ENCODE measurements at places on chromosomes 6 and 20. TPM values are rescaled to one million over a fixed set of nuclear protein-coding genes. Genes with fewer than 3 reads are reported as not detected.

Gene RBPJL
- total RNA-seq, result not detected

Gene UNC5CL
- total RNA-seq, result 0.46 TPM

Gene CDSN
- 0.50 TPM for total RNA-seq

Gene DOK5
- total RNA-seq, result 1.2 TPM

Gene MOXD1
- total RNA-seq, result 5.5 TPM

Gene AK9
- 22.0 TPM for total RNA-seq

Gene TBXT
- total RNA-seq, result not detected

Gene FAM209B
- 7.6 TPM for total RNA-seq

Gene SPTLC3
- 24.5 TPM for total RNA-seq

Gene HS3ST5
- total RNA-seq, result 0.34 TPM

GRCh38 chr6:19998541-19998940, 161.4 kb downstream of the ID4 start:
- no peaks in the 10 kb centered on the region for H3K27me3 ChIP-seq
- no peaks in the 10 kb centered on the region for H3K36me3 ChIP-seq
- no peak overlapping the region for H3K4me3 ChIP-seq
- no peaks in the 10 kb centered on the region for H3K4me1 ChIP-seq

DNA sequence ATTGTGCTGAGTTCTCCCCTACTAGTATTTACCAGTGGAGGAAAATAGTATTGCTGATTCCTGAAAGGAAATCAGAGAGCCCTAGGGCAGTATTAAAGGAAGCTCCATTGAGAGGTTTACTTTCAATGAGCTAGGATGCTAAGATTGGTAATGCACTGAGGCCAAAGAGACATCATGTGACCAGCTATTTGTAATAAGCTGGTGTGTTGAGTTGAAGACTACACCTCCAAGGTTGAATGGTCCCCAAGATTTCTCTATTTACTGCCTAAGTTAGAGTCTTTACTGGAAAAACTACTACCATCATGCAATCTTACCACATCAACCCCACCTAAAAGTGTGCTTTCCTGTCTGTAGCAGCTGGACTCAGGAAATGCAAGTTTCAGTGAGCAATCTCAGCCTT, 151.5 kb upstream of the GJE1 start:
- H3K4me1 ChIP-seq, result no peaks in the 10 kb centered on the region
- no peak for DNase-seq
- H3K4me3 ChIP-seq, result no peak overlapping the region
- no peak overlapping the region for H3K27ac ChIP-seq

GRCh38 chr6:83976871-83977270, 56.7 kb upstream of the MRAP2 start:
- H3K4me3 ChIP-seq, result no peak overlapping the region
- no peaks in the 10 kb centered on the region for H3K36me3 ChIP-seq
- peak overlapping the region; percentile 57 for H3K27ac ChIP-seq
- no peaks in the 10 kb centered on the region for H3K4me1 ChIP-seq

DNA sequence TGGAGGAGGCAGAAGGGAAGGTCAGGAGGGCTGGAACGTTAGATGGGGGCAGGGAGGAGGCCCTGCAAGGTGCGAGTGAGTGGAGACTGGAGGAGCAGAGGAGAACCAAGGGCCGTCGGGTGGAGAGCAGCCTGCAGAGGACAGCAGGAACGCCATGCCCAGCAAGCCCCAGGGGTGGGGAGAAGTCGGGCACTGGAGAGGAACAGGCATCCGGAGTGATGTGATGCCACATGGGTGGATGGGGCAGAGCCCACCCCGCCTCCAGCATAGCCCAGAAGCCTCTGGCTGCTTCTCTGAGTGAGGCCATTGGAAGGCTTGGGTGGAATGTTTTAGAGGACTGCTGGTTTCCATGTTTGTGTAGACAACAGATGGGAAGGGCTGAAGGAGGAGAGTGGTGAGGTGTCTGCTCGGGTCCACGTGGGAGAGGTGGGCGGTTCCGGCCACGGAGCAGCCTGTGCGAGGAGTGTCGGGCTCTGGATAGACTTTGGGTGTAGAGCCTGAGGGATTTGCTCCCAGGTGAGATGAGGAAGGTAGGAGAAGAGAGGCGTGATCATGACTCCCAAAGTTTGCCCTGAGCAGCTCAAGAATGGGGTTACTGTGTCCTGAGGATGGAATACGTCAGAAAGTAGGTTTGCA, 221.4 kb downstream of the SMOC2 start:
- no peaks in the 10 kb centered on the region for H3K27me3 ChIP-seq
- no peak overlapping the region for H3K27ac ChIP-seq
- no peaks in the 10 kb centered on the region for H3K4me1 ChIP-seq
- H3K4me3 ChIP-seq, result no peak overlapping the region

DNA sequence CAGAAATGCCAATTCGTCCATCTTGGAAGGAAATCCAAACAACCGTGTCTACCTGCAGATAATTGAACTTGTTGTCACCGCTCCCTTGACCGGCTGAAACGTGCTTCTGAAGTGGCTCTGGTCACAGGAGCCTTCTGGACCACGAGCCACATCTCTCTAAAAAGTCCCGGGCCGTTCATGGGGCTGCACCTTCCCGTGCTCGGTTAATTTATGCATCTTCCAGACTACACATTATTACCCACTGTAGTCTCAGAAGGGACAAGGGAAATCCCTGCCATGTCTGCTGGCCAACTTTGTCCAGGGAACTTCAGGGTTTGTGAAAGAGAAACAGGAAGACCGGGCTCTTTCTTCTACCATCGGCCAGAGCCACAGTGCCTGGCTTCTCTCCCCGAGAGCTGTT, 63.4 kb upstream of the MPC1 start:
- H3K27ac ChIP-seq, result no peak overlapping the region
- H3K36me3 ChIP-seq, result no peaks in the 10 kb centered on the region
- DNase-seq, result no peak
- no peak overlapping the region for H3K4me3 ChIP-seq
- H3K27me3 ChIP-seq, result no peaks in the 10 kb centered on the region
- no peaks in the 10 kb centered on the region for H3K4me1 ChIP-seq

GRCh38 chr6:39889229-39889628, 45.0 kb downstream of the MOCS1 start:
- H3K4me1 ChIP-seq, result no peaks in the 10 kb centered on the region
- DNase-seq, result no peak
- no peak overlapping the region for H3K4me3 ChIP-seq

GRCh38 chr6:139313784-139314545, 22.2 kb upstream of the TXLNB start:
- H3K27ac ChIP-seq, result no peak overlapping the region
- H3K36me3 ChIP-seq, result no peaks in the 10 kb centered on the region
- H3K4me1 ChIP-seq, result no peaks in the 10 kb centered on the region
- no peak for DNase-seq
- H3K27me3 ChIP-seq, result no peaks in the 10 kb centered on the region
- no peak overlapping the region for H3K4me3 ChIP-seq

GRCh38 chr6:33075208-33075567, 602 bp upstream of the HLA-DPB1 start:
- H3K27ac ChIP-seq, result no peak overlapping the region
- no peaks in the 10 kb centered on the region for H3K27me3 ChIP-seq
- no peaks in the 10 kb centered on the region for H3K36me3 ChIP-seq
- no peak for DNase-seq
- H3K4me1 ChIP-seq, result no peaks in the 10 kb centered on the region

- H3K27me3 ChIP-seq, result no peaks in the 10 kb centered on the region
- no peak for DNase-seq
- no peak overlapping the region for H3K4me3 ChIP-seq
- H3K36me3 ChIP-seq, result no peaks in the 10 kb centered on the region
These were observed 614.5 kb downstream of the PHF3 start for GRCh38 chr6:64250126-64250525.

DNA sequence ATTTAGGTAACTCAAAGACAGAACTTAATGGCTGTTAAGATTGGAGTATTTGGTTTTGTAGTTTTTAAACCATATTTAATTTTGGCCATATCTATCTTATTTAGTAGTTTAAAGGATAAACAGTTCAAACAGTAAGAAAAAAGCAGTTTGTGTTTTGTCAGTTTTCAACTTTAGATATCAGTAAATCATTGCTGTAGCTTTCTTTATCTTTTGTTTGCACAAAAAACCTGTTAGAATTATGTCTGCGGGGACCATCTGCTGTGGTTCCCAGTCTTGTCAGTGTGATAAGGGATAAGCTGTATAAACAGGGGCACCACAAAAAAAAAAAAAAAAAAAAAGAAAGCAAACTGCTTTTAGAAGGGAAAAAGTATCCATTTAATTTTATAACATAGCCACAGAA, 40.9 kb downstream of the CDKAL1 start:
- no peaks in the 10 kb centered on the region for H3K27me3 ChIP-seq
- H3K4me3 ChIP-seq, result no peak overlapping the region
- no peak overlapping the region for H3K27ac ChIP-seq
- no peaks in the 10 kb centered on the region for H3K4me1 ChIP-seq

GRCh38 chr6:387293-387741, 4.2 kb upstream of the IRF4 start:
- no peak overlapping the region for H3K27ac ChIP-seq
- H3K36me3 ChIP-seq, result no peaks in the 10 kb centered on the region
- peaks cover 29% of the 10 kb centered on the region for H3K27me3 ChIP-seq
- no peak overlapping the region for H3K4me3 ChIP-seq

DNA sequence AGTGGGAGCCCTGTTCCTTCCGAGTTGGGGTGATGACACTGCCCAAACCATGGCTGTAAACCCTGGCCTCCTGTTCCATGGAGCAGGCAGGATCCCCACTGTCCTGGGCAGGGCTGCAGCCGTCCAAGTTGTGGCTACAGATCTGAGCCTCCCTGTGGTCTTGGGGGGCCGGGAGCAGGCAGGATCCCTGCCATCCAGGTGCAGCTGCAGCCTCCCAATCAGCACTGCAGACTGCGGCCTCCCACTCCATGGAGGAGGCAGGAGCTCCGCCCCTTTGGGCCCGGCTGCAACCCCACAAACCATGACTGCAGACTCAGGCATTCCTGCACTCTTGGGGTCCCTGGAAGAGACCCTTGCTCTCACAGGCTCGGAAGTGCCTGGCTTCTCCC, 872.1 kb upstream of the GJE1 start:
- no peaks in the 10 kb centered on the region for H3K36me3 ChIP-seq
- no peaks in the 10 kb centered on the region for H3K4me1 ChIP-seq
- no peaks in the 10 kb centered on the region for H3K27me3 ChIP-seq
- H3K27ac ChIP-seq, result no peak overlapping the region
- no peak overlapping the region for H3K4me3 ChIP-seq

GRCh38 chr6:37572334-37572733, 72.6 kb upstream of the CCDC167 start:
- H3K27me3 ChIP-seq, result no peaks in the 10 kb centered on the region
- no peak overlapping the region for H3K27ac ChIP-seq
- no peak for DNase-seq

DNA sequence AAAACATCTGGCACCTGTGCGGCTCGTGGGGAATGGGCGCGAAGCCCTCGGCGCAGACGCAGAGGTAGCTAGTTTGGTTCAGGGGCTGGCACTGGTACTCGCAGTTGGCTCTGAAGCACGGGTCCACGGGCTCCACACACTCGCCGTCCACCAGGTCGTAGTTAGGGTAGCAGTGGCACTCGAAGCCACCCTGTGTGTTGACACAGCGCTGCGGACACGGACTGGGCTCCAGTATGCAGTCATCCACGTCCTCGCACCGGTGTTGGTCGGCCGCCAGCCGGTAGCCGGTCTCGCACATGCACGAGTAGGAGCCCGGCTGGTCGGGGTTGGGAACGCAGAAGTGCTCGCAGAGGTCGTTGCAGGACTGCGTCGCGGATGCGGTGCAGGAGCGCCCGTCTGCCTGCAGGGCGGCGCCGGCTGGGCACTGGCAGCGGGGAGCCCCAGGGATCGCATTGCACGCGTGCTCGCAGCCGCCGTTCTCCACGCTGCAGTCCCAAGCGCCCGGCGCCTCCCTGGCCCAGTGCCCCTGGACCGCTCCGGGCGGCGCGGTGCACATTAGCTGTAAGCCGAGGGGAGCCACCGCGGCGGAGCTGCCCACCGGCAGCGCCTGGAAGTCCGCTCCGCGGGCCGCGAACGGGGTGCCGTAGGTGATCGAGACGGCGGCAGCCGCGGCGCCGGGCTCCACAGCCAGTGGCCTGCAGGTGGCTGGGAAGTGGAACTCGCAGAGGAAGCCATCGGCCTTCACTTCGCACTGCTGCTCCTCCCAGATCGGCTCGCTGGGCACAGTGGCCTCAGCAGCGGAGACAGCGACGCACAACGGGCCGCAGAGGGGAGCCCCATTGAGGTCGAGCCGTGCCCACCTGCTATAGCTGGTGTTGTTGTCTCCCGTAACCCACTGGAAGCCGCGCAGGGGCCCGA, 930 bp downstream of the THBD start:
- H3K4me3 ChIP-seq, result peak overlapping the region; percentile 28
- H3K27me3 ChIP-seq, result peaks cover 7% of the 10 kb centered on the region
- DNase-seq, result peak; percentile 17
- peak overlapping the region; percentile 27 for H3K27ac ChIP-seq
- H3K4me1 ChIP-seq, result no peaks in the 10 kb centered on the region
- H3K36me3 ChIP-seq, result no peaks in the 10 kb centered on the region

DNA sequence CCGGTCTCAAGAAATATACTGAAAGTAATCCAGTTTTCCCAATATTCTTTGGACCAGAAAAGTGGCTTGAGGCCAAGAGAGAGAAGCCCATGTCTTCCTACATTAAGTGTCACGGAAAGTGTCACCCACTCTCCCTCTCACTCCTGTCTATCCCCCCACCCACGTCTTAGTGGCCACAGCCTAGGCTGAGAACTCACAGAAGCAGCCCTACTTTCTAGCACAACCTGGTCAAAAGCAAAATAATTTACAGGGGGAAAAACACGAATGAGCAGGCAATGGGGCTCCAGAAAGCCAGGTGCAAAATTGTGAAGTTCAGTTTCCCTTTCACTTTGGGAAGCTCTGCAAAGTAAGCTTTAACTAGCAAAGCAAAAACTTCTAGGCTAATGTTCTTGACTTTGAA, 118.0 kb downstream of the OPRM1 start:
- H3K4me3 ChIP-seq, result no peak overlapping the region
- no peaks in the 10 kb centered on the region for H3K36me3 ChIP-seq
- no peak overlapping the region for H3K27ac ChIP-seq

DNA sequence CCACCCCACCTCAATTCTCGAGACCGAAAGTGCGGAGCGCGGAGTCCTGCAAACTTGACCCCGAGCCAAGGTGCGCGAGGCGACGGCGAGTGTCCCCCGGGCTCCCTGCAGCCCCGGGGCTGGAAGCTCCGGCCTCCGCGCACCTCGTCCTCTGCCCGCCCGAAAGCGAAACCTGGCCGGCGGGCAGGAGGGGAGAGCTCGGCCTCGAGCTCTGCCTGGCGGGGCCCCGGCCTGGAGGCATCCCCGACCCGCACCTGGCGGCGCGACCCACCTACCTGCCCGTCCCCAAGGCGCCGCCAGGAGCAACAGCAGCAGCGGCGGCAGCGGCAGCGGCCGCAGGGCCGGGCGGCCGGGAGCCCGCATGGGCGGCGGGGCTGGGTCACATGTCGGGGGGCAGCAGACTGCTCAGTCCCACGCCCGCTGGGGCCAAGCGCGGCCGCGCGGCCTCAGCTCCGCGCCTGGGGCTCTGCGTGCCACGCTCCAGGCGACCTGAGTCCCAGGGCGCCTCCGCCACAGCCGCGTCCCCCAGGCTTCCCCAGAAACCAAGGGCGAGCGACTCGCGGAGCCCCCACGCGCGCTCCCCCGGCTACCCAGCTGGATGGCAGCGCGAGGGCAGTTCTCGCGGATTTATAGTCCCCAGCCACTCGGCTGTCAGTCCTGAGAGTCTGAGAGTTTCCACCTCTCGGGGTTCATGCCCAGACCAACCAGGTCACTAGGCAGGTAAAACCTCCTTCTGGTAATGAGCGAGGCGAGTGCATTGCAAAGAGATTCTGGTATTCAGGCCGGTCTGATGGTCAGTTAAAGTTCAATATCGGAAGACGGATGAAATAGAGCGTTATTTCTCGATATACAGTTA, at the start of gene IL20RA:
Gene IL20RA (minus strand): TSS at position 600 of the 856 bp plus-strand sequence. CDS start 237 bp downstream, at position 363.
- DNase-seq, result peak; percentile 33
- H3K36me3 ChIP-seq, result no peaks in the 10 kb centered on the region
- H3K4me1 ChIP-seq, result peaks cover 4% of the 10 kb centered on the region
- peak within 1 kb of the TSS; percentile 86 for H3K4me3 ChIP-seq

- H3K4me3 ChIP-seq, result no peak overlapping the region
- no peaks in the 10 kb centered on the region for H3K27me3 ChIP-seq
- peak; percentile 92 for DNase-seq
These were observed 2.5 kb upstream of the FKBP5 start for GRCh38 chr6:35691027-35691824.
